ENCODE measurements at places on chromosomes 4 and X.
A peak's percentile ranks its signal among the peaks of the same experiment; 100 is the strongest.

- DNase-seq: peak; percentile 21
These were observed 63.2 kb downstream of the CLDN22 start for GRCh38 chr4:183256756-183257385.

DNA sequence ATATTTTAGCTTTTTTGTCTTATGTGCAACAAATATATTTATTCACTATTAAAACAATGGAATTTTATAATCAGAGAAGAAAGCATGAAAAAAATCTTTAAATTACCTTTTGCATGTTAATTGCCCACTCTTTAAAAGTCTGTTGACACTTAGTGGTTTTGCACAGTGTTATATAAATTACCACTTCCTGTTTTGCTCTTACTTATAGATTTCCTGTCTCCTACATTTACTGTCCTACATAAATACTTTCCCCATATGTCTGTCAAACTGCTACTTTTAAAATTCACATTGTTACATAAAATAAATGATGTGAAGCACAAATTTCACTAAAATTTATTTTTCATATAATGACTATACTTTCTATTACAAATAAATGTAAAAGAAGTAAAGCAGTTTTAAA lies 161.1 kb upstream of the NDST4 start:
- no peak for DNase-seq

GRCh38 chr4:106325800-106326199 lies 9.4 kb downstream of the AIMP1 start:
- DNase-seq: no peak

- no peak for DNase-seq
These were observed 35.3 kb upstream of the ADAMTS3 start for GRCh38 chr4:72604324-72604723.

DNA sequence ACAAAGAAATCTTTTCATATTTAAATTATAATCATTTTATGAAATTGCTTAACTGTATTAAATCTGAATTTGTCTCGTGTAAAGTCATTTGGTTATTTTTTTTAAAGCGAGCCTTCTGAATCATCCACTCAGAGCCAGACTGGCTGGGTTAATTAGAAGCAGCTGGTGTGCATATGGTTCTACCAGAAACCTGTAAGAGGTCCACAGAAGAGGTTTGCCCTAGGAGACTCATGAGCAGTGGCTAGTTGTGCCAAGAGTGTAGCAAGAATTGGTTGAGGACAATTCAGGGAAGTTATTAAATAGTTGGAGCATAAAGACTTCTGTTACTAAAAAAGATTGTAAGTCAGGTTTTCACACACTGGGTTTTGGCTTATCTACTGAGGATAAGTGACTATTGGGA lies 267.4 kb downstream of the IL1RAPL2 start:
- DNase-seq: no peak

- DNase-seq: no peak
These were observed 83.3 kb upstream of the VCX2 start for GRCh38 chrX:8254401-8254800.

GRCh38 chr4:128825226-128825625 lies 15.7 kb downstream of the JADE1 start:
- peak; percentile 16 for DNase-seq

DNA sequence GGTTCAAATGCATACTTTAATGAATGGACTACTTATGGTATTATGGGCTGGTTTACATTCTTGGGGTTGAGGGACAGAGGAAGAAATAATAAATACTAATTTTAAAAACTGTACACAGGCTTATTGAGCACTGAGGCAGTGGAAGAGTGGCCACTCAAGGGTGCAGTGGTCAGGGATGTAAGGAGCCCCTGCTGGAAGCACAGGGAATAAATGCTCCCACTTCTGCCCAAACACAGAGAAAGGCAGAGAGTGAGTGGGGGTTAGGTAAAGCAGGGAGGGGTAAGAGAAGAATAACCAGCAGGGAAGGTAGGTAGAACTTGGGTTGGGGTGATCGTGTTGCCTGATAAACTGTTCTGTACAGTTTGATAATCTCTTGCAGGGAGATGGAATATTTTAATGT lies 60.0 kb downstream of the GAB1 start:
- no peak for DNase-seq

DNA sequence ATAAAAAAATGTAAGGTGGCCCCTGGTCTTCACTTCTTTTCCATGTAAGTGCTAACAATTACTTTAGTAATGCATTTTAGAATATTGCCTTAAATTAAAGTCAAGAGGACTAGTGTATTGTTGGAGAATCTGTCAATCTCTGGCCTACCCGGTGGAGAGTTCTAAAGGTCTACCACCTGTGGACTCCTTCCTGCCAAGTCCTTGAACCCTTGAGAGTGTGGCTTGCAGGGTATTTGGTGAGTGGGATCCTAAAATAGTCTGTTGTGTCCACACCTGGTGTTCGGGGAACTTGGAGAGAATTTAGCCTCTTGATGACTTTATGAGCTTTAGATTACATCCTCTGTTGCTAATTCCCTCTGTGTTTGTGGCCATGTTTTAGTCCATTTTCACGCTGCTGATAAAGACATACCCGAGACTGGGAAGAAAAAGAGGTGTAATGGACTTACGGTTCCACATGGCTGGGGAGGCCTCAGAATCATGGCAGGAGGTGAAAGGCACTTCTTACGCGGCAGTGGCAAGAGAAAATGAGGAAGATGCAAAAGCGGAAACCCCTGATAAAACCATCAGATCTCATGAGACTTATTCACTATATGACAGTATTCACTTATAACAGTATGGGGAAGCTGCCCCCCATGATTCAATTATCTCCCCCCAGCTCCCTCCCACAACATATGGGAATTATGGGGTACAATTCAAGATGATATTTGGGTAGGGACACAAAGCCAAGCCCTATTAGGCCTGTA lies 23.8 kb downstream of the DDIT4L start:
- DNase-seq: no peak

DNA sequence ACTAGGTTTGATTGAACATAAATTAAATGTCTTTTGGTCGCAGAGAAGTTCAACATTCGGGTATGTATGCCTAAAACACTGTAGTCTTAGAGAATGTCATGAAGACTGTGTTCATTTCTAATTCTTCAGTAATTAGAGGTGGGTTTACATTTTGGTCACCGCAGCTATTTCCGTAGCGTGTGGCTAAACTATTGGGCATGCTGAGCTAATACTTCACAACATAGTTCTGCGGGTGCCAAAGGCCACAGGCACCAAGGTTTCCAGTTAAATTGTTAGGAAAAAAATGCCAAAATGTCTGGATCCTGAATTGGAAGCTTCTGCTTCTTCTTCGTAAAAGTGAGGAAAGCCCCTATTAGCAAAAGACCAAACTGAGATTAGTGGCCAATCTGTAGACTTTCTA lies 25.1 kb downstream of the SMIM31 start:
- no peak for DNase-seq

DNA sequence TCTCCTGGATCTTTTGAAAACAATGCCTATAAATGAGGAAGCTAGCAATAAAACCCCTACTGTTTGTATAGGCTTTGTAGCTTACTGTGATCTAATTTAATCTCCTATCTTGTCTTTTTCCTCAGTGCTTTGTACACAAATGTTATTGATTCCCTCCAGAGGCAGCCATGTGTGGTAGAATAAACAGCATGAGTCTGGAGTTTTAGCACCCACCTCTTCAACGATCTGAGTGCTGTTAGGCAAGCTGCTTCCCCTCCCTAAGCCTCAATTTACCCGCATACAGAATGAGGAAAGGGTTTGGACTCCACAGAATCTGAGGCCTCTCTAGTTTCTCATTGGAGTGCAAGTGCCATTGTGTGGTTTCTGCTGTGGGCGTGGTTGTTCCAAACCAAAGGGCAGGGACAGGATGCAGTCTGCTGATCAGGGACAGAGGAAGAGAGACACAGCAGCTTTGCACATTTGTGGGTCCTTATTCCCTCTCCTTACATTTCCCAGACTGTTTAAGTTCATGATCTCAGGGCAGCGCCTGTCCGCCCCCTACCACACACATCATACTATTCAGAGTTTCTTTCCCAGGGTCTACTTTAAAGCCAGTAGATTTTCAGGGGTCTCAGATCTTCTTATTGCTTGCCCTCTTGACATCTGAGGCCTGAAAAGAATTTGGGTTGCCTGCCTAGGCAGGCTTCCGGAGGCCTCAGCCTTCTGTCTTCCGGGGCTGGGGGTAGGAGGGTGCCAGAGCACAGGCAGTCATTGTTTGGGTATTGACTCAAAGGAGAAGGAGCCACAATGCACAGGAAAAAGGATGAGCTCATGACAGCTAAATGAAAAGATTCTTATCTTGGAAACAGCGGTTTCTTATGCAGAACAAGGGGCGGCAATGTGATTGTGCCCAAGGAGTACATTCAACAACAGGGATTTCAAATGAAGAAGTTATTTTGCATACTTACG lies 114.9 kb upstream of the TEX13D start:
- peak; percentile 87 for DNase-seq

DNA sequence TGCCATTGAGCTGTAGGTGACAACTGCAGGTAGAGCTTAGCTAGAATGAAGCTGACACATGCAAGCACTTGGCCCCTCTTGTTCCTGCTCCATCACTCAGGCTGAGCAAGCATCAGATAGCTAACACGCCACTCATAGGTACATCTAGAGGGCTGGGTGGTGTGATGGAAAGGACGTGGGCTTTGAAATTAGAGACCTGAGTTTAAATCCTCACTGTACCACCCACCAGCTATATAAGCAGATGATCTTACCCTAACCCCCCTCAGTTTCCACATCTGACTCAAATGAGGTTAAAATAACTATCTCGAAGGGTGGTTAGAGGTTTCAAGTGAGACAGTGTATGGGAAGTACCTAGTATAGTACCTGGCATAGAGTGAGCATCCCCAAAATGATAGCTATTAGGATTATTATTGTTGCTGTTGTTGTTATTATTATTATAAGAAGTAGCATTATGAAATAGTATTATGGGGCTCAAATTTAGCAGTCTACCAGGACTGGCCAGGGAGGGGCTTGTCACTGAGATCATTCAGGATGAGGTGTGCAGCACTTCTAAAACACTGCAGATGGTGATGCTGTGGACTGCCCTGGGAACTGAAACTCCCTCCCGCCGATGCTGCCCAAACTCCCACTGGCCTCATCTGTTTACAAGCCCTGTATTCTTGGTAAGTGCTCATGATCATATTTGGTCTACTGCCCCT lies 59.0 kb downstream of the REELD1 start:
- DNase-seq: no peak

DNA sequence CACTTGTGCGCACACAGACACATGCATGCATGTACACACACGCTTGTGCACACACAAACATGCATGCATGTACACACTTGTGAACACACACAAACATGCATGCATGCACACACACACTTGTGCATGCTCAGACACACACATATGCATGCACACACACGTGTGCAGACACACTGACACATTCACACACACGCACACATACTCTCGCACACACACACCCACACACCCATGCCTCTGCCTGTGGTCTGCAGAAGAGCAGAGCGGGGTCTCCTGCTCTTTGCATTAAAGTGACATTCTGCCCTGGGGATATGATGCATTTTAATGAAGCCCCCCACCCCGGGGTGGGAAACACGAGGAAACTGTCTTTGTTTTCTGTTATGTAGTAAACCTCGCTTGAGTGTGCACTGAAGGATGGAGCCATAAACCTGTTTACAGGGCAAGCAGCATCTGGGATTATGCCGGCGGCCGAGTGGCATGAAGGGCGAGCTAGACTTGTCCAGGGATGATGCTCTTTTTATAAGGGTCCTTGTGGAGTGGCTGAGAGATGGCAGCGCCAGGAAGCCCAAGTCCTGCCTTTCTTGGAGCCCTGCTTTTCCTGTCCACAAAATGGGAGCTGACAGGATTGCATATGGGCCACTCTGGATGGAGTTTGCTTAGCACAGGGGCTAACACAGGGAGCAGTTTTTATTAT lies 17.8 kb downstream of the PSAPL1 start:
- DNase-seq: no peak

- DNase-seq: no peak
These were observed 28.3 kb downstream of the STK32B start for GRCh38 chr4:5079581-5079980.

- no peak for DNase-seq
These were observed 91.7 kb upstream of the HPF1 start for GRCh38 chr4:169849456-169849855.

GRCh38 chr4:1678244-1678643 lies 5.9 kb downstream of the FAM53A start:
- DNase-seq: no peak

GRCh38 chr4:176792326-176793059 lies at the start of gene VEGFC:
TSS of gene VEGFC (minus strand) at chr4:176792922. CDS start at chr4:176792311, 611 bp downstream.
- no peak for DNase-seq

- DNase-seq: peak; percentile 79
These were observed 9.9 kb downstream of the TMSB4X start for GRCh38 chrX:12984603-12985319.

DNA sequence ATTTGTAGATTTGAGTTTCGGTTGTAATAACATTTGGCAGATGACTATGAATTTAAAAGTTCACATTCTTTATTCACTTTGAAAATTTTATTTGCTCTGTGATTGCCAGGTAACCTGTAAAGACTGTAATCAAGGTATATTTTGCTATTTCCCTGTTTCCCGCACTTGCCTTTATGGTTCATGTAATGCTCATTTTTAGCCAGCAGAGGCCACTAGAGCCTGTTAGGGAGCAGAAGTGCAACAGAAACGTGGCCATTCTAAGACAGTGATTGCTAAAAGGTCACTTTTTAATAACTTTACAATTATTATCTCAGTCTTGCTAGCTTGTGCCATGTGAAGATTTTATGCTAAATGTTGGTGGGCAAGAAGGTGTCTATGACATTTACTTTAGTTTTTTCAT lies 12.4 kb downstream of the YIPF6 start:
- DNase-seq: peak; percentile 23

DNA sequence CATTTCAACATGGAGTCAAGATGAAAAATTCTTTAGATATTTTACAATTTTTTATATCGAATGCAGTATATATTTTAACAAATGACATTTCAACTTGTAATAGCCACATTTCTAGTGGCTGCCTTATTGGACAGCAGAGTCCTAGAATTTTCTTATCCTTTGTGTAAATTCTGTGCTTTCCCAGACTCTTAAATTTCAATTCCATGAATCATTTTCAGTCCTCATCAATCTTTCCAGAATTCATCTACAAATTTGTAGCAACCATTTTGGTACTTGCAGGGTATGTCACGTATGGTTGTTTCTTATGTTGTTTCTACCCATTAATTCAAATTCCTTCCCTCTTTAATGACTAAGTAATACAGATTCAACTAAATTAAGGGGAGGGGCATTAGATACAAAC lies 2.7 kb downstream of the PAICS start:
- no peak for DNase-seq

All from SW480 (cell line).